CD4-positive, alpha-beta T cell treated with Interferon gamma for 1 hour (primary cell): ENCODE measurements at places on chromosomes 3 and 15.

GRCh38 chr3:53131096-53131495 lies 861 bp upstream of the RFT1 start:
- DNase-seq = no peak

- no peak for DNase-seq
Observed at GRCh38 chr3:123027292-123028232, at the start of gene SEMA5B. TSS of gene SEMA5B (minus strand) at chr3:123027763. CDS start at chr3:122961263, 66,500 bp downstream.

GRCh38 chr3:4750306-4750968 lies 228.8 kb upstream of the BHLHE40 start:
- no peak for DNase-seq

DNA sequence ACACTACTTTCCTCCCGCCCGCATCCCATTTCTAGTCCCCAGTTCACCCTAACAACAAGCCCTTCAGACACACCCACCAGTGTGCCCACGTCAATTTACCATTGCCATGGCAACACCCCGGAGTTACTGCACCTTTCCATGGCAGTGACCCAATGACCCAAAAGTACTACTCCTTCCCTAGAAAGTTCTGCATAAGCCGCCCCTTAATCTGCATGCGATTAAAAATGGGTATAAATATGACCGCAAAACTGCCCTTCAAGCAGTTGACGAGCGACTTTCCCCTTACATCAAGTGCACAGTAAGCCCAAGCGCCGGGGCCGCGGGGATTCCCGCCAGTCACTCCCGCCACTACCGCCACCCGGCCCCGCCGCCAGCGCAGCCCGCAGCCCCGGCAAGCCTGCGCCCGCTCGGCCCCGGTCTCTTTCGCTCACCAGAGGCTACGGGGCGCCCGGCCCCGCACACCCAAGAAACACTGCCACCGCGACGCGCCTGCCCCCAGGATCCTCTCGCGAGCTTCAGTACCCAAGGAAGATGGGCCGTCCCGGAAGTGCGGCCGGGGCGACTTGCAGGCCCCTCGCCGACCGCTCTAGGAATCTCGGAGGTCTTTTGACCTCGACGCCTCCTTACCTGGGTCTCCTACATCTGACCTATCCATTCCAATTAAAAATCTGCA lies 27.2 kb upstream of the ZNF502 start:
- peak; percentile 73 for DNase-seq

DNA sequence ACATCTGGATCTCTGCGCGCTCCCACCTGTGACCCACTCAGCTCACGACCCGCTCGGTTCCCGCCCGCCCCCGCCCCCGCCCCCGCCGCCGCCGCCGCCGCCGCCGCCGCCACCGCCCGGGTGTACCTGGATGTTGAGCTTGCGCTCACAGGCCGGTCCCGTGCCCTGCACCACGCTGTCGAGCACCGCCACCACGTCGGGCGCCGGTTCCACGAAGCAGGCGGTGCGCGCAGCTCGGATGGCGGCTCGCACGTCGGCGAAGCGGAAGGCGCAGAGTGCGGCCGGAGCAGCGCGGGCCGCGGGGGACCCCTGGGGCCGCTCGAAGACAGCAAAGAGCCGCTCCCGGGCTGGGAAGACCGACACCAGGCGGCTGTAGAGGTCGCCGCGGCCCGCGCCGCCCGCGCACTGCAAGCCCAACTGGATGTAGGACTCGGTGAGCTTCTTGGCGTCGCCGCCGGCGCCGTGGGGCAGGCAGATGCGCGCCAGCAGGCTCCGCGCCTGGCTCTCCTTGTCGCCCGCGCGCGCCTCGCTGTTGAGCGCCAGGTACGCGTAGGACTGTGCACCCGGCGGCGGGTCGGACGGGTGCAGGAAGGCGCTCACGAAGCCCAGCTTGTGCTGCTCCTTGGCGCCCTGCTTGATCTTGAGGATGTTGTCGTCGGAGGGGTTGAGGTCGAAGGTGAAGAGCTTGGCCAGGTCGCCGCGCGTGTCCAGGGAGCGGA lies 1.1 kb downstream of the PLXND1 start:
- DNase-seq = peak; percentile 25

DNA sequence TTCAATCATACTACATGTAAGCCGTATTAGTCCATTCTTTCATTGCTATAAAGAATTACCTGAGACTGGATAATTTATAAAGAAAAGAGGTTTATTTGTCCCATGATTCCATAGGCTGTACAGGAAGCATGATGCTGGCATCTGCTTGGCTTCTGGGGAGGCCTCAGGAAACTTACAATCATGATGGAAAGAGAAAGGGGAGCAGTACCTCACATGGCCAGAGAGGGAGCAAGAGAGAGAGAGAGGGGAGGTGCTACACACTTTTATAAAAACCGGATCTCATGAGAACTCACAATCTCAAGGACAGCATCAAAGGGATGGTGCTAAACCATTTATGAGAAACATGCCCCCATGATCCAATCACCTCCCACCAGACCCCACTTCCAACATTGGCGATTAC lies 14.3 kb upstream of the CLASP2 start:
- DNase-seq = no peak
